SIG-M5 (cell line): ENCODE measurements at places on chromosomes 11 and 22.
A peak's percentile ranks its signal among the peaks of the same experiment; 100 is the strongest.

DNA sequence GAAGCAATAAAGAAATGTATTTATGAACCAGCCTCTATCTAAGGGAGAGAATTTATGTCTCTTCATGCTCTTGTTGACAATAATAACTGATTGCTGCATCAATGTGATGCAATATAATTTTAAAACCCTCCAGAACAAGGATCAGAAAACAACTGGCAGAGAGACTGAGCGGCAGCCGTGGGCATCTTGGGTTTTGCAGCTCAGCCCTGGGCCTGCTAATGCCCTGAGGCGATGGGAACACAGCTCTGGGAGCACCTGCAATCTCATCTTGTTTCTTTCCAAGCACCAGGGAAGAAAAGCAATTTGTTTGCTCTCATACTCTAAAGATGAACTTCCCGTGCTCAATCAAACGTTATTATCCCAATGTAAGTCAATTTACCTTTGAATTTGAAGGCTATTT, 245.7 kb downstream of the ST3GAL4 start:
- DNase-seq: no peak

GRCh38 chr11:24046731-24047130, 450.1 kb upstream of the LUZP2 start:
- DNase-seq: no peak

- no peak for DNase-seq
Observed at GRCh38 chr11:71212871-71213559, 39.4 kb downstream of the SHANK2 start.

DNA sequence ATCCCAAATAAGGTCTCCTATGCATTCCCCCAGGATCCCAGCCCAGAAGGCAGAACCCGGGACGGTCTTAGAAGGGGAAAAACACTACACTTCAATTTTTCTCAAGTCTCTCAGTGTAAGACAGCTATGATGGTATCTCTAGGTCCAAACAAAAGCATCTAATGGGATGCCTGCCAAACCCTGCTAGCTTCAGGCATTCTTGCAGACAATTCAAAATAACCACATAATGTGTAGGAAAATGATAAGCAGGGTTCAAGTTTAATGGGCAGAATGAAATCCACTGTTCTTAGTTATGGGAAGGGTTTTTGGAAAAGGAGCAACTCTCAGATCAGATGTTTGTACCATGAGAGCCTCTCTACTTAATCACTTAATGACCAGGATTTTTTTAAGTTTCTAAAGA, 119.8 kb upstream of the ANO1 start:
- DNase-seq: no peak

DNA sequence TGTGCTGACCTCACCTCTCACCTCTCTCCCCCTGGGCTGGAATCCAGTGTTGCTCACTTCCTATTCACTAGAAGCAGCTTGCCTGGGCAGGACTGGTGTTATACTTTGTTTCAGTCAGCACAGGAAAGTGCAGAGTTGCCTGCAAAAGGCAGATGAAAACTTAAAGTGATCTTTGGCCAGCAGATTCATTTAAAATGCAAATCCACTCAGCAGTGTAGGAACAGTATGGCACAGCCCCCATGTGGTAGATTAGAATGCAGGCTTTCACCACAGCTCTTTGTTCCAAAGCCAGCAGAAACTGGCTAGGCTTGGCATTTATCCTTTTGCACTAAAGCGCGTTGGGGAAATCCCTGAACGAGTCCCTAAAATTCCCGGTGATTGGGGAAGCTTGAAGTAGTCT, 301.2 kb downstream of the OR4C45 start:
- DNase-seq: no peak

GRCh38 chr22:32016081-32016480, 27.0 kb upstream of the SLC5A1 start:
- no peak for DNase-seq

DNA sequence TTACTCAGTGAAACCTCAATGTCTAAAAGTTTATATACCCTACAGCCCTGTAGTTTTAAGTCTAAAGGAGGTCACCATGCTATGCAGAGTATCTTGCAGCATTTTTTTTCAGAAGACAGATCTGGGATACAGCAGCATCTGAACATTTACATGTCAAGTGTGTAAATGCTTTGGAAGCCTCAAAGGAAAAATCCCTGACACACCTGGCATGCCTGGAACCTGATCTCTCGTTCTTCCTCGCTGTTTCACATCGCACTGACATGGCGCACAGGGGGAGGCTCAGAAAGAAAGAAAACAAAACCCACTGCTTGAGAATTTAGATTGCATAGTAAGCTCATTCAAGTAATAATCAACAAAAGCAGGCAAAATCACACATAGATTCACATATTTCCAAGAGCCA, 31.0 kb downstream of the PAX6 start:
- no peak for DNase-seq

- peak; percentile 79 for DNase-seq
Observed at GRCh38 chr11:117815262-117815803, 9.2 kb downstream of the FXYD2 start.

DNA sequence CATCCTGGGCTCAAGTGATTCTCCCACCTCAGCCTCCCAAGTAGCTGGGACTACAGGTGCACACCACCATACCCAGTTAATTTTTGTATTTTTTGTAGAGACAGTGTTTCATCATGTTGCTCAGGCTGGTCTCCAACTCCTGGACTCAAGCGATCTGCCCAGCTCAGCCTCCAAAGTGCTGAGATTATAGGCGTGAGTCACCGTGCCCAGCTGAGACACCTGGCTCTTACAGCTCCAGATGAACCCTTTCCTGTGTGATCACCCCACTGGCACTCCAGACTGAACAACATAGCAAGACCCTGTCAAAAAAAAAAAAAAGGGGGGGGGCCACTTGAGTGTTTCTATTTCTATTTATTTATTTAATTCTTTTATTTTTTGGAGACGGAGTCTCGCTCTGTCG, 1.0 kb upstream of the ADSL start:
- no peak for DNase-seq

DNA sequence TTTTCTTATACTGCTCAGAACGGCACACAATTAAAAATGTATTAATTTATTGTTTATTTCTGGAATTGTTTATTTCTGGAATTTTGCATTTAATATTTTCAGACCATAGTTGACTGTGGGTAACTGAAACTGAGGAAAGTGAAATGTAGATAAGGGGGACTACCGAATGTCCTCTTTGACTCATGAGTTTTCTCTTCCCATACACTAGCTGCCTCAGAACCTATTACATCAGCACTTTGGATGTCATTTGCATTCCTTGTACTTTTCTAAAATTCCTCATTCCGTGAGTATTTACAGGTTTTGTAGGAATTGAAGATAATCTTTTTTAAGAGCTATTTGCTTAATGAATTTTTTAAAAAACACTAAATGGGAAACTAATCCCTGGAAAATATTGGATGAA, 29.8 kb downstream of the ZC3H12C start:
- DNase-seq: no peak

DNA sequence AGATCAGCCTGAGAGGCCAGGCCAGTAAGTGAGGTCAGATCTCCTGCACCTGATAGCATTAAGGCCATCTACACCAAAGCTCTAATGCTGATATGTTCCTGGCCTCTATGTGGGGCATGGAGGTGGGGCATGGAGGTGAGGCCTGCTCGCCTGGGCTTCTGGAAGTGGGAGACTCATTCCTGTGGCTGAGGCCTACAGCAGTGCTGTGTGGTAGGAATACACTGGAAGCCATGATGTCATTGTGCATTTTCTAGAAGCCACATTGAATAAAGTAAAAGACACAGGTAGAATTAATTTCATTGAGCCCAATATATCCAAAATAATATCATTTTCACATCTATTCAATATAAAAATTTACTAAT, 2.7 kb downstream of the PNPLA3 start:
- DNase-seq: no peak

DNA sequence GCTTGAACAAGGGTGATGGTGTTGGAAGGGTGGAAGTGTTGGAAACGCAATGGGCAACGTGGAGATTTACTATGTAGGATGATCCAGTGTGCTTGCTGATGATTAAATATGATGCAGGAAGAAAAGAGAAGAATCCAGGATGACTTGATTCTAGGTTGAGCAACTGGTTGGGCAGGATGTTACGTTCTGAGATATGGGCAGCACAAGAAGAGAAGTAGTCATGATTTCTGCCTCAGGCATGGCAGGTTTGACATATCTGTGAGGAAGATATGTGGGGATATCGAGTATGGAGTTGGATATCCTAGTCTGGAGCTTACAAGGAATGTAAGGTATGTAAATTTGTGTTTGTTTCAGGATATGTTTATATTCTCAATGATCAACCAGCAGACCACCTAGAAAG, 1.9 kb downstream of the OR52K1 start:
- no peak for DNase-seq

- DNase-seq: no peak
Observed at GRCh38 chr22:46659791-46660186, 39.6 kb downstream of the GRAMD4 start.

DNA sequence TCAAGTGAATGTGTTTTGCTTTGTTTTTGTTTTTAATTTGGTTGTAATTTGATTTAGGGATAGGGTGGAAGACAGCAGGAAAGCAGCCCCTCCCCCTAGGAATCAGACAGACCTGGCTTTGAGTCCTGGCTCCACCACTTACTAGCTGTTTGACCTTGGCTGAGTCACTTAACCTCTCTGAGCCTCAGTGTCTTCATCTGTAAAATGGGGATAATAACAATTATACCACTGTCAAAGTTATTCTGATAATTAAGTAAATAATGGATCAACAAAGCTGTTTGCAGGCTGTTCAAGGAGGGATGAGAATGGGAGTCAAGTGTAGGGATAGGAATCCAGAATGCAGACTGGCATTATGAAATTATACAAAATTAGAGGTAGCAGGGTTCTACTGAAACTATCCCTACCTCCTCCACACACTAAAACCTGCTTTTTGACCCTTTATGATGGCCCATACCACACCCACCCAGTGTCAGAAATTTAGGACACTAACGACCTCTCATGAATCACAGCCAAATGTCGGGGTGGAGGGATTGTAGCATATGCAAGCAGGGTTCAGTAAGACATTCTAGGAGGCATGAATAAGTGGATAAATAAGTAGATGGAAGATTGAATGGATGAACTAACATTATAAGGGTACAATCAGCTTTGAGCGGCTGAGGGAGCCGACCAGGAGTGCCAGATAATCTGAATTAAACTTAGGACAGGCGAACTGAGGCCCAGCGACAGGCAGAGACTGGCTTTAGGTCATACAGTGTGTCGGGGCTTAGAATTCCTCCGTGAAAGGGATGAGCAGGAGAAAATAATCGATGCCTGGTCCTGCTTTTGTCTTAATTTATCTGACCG, 974 bp downstream of the ANAPC15 start:
- no peak for DNase-seq

DNA sequence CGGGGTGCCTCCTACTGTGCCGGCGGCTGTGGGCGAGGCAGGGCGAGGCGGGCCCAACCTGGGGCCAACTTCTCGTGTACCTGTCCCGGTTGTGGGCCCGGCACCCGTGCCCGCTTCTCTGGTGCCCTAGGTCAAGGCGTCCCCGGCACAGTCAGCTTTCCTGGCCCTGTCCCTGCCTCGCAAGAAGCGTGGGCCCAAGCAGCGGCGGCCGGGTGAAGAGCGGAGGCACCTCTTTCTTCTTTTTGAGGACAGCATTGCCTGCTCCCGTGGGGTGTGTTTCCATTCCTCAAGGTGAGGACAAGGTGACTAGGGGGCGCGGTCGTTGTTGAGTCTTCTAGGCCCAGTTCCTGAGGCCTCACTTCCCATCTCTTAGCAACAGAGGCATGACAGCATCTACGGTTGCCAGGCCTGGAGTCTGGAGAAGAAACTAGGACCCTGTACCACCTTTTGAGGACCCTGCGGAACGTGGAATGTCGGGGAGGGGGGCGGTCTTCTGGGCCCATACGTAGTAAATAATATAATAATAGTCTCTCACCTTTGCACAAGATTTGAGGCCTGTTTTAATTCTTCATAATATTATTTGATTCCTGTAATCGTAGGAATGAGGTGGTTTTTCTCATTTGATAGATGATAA, 418 bp downstream of the ACO2 start:
- DNase-seq: no peak

- DNase-seq: no peak
Observed at GRCh38 chr22:48427731-48428211, 1399.9 kb downstream of the BRD1 start.

DNA sequence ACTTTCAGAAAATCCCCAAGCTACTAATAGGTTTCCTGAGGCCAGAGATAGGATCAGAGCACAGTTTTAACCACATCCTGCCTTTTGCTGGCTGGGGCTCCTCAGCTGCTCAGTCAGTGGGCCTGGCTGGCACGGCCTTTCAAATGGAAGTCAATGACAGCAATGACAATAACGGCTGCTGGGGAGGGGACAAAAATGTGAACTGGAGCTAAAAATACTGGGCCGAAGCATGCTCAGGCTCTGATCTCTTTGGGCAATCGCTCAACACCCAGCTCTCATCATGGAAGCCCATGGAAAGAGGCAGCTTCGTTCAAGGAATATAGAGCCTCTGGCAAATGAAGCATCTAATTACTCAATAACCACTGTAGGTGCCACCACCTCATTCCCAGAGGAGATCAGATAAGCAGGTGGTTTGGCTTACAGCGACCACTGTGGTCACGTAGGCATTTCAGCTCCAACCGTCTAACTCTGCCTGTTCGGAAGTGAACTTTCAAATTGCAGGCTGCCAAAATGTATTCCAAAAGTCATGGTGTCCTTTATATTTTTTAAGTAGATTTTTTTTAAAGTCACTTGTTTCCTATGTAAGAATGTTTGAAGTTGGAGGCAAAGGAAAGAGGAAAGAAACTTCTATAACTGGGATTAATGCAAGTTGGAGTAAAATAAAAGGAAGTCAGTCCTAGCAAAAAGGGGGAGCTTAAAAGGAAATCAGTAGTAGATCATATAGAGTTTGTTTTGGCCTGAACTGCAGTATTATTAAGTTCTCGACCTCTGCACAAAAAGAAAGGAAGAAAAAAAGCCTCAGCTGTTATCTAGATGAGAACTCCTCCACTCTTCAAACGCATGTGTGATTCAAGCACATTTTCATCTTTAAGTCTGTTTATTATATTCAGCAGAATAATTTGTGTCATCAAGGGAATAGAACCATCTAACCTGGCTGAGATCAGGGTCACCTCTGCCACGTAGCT, 14.1 kb downstream of the WT1 start:
- peak; percentile 22 for DNase-seq

GRCh38 chr11:35167426-35167954, 28.5 kb downstream of the CD44 start:
- no peak for DNase-seq

- DNase-seq: no peak
Observed at GRCh38 chr11:34091825-34092224, 13.6 kb upstream of the NAT10 start.

DNA sequence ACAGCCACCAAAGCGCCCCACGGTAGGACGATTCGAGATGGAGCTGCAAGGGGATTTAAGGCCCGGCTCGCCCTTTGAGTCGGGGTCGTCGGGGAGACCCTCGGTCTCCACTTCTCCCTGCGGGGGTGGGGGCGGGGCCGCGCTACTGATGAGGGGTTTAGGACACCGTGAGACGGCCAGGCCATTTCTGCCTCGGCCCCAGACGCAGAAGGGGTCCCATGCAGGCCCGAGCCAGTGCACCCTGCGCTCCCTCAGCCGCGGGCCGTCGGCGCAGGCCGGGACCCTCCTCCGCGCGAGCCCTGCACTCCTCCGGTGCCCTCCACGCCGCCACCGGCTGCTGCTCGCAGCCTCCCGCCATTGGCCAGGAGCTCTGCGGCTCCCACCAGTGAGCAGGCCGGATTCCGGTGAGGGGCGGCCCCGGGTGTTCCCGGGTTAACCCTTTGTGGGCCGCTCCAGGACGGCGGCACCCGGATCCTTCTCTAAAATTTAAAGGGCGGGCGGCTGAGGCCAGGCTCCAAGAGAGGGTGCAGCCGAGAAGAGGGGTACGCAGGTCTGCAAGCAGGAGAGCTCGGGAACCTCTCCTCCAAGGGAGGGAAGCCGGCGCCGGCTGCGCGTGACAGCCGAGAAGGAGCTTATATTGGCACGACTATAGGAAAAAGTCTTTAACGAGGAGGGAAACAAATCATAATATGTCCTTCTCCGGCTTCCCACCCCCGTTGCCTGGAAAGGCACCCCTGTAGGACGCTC, 18.0 kb downstream of the CREB3L1 start:
- no peak for DNase-seq
